CD4-positive, alpha-beta T cell (primary cell): ENCODE measurements at places on chromosomes 3 and 15. TPM values are rescaled to one million over a fixed set of nuclear protein-coding genes. Genes with fewer than 3 reads are reported as not detected.

The SLC49A4 gene
- total RNA-seq = 5.1 TPM

The COL7A1 gene
- 0.73 TPM for total RNA-seq

The GOLGA8S gene
- 0.14 TPM for total RNA-seq

DNA sequence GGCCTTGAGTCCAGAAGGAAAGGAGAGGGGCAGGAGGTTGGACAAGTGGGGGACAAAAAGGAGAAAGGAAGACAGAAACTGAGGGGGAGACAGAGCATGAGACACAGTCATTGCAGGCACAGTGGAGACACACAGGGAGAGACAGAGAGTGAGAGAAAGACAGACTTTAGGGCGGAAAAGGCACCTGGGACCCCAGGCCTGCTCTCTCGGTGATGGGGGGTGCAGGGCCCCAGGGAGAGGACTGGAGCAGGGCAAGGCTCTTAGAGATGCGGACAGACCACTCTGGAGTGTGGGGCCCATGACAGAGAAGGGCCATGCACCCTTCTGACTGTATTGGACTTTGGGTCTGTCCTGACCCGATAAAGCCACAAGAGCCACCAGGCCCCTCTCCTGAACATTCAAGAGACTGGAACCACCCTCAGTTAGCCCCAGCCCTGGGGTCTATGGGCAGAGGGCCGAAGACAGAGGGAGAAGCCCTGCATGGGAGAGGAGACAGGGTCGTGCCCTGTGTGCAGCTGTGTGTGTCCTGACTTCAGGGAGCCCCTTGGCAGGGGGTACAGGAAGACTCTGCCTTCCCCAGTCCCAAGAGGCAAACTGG is 12.5 kb downstream of the PLCD1 start:
- no peak for DNase-seq

- DNase-seq = peak; percentile 11
Measured at GRCh38 chr15:94412979-94413746, 181.8 kb downstream of the MCTP2 start.

DNA sequence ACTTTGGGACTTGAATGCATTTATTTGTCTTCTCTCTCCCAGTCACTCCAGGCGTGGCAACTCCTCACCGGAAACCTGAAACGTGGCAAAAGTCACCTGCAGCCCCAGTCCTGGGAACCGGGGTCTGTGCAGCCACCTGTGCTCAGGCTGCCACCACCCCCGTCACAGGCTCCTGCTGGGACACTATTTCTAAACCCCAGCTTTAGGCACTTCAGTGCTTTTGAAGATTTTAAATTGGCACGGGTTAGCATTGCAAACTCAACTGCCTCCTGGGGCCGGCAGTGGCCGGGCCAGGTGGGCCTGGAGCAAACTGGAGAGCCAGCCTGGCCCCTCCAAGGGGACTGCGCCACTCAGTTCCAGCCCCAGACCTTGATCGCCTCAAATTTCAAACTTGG is 146.7 kb upstream of the IQSEC1 start:
- DNase-seq = no peak

DNA sequence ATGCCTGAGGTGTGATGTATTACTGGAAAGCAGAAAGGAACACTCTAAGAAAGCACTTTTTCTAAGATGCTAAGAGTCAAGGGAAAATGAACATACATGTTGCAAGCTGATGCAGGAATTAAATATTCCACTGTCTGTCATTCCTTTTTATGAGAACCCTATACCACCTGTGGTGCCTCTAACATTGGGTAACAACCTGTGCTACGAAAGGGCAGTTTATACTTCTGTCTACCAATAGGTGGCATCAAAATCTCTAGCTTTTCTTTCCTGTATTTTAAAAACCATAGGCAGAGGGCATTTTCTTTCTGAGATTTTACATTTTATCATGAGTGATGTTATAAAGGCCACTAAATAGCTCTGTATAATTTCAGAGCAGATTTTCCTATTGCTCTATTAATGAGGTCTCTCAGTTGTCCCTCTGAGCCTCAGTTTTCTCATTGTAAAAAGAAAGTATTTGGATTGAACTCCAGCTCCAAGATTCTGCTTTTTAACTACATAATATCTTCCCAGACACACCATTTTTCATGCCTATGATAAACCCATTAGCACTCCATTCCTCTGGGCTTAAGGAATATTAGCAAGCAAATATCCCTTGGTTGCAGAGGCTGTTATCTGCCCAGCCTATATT is 3.5 kb upstream of the CPNE4 start:
- DNase-seq = no peak

DNA sequence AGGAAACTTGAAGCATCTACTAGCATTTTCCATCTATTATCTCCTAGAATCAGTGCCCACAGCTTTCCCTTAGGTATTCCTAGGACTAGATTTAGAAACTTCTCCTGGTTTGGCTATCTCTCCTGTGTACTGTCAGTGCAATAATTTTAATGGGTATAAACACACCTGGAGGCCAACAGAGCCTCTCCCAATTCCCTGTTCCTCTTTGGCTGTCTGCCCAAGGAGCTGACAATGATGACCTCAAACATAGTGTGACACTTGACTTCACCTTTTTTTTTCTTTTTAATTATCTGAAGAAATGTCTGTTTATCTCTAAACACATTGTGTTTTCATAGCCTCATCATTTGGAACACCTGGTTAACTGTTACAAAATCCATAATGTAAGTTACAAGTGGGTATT is 754.5 kb upstream of the ALCAM start:
- no peak for DNase-seq

DNA sequence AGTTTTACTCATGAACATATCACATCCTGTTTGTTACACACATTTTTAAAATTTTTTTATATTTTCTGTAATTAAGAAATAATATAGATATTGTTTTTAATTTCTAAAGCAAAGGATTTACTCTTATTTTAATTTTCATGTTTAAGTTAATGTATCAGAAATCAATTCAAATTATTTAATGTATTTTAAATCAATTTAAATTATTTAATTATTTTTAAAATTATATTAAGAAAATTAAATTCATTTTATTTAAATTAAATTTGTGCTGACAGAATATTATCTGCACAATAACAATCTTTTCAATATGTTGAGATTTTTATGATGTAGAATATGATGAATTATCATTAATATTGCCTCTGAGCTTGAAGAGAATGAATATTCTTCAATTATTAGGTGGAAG is 681.2 kb upstream of the ALCAM start:
- DNase-seq = no peak

DNA sequence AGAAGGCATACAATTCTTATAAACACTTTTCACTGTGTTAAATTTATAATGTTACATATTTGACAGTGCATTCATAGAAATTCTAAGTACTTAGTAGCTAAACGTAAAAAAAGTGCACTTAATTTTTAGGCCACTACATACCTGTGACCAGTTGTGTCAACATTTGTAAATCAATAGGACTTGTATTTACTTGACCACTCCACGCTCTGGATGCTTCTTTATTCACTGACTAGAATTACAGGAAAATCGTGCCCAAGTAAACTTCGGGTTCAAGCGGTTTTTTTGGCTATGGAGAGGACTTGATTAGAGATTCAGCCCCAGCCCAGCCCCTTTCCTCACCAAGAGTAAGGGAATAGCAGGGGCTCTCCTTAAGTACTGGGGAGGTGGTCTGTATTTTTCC is 21.8 kb downstream of the WDR53 start:
- DNase-seq = no peak
